ENCODE measurements at places on chromosomes 4 and X.

- no peak for DNase-seq
These were observed 302.9 kb upstream of the ZFP42 start for GRCh38 chr4:187692626-187693025.

- no peak for DNase-seq
These were observed 19.7 kb downstream of the ANTXR2 start for GRCh38 chr4:80053140-80053910.

DNA sequence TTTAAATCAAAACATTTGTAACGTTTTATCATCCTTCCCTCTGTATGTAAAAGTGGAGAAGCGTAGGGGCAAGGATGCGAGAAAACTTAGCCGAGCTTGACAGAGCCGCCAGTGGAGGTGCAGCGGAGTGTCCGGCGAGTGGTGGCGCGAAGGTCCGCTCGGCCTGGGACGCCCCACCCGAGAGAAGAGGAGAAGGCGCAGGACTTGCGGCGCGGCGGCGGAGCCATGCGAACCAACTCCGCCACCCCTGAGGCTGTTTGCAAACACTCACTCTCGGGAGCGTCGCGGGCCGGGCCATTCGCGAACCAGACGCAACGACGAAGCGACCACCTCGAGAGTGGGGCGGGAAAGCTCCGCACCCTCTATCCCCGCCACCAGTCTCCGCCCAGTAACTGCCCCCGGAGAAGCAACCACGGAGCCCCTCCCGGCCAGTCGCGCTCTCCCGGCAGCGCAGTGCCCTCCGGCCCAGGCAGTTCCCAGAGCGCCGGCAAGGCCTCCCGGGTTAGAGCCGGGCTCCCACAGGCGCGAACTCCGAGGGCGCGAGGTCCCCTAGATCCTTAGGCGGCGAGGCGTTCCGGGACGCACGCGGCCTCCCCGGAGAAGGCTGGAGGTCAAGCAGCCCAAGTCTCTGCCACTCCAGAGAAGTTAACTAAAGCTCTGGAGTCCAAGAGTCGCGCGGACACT is 2.3 kb upstream of the MAB21L2 start:
- no peak for DNase-seq

DNA sequence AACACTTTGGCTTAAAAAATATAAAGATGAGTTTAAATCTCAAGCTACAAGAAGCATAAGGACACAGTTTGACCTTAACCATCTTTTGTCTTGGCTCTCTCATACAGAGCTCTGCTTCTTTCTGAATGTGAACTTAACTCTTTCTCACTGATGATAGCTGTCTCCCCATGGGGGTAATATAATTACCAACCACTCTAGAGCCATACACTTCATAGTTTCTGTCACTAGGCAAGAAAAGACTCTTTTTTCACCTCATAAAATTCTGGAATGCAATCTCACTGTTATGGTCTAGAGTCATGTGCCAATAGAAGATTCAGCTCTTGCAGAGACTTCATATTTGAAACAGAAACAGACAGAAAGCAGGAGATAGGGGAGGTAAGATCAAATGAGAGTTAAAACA is 481.7 kb upstream of the AGA start:
- no peak for DNase-seq

GRCh38 chr4:153205757-153206156 is 1.5 kb downstream of the TRIM2 start:
- DNase-seq, result peak; percentile 18
